ENCODE measurements at places on chromosomes 4 and X.

DNA sequence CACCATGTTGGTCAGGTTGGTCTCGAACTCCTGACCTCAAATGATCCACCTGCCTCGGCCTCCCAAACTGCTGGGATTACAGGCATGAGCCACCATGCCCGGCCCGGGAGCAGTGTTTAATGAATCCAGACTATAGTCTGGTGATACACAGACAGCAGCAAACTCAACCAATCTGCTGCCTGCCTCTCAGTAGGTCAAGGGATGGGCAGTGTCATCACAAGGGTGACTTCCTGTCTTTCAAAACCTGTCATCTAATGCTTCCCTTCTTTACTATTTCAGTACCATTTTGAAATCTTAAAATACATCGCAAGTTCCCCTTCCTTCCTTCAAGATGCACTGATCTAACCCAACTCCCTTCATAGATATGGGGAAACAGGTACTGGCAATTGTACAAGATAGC, 8.4 kb downstream of the RPL39 start:
- DNase-seq = no peak

DNA sequence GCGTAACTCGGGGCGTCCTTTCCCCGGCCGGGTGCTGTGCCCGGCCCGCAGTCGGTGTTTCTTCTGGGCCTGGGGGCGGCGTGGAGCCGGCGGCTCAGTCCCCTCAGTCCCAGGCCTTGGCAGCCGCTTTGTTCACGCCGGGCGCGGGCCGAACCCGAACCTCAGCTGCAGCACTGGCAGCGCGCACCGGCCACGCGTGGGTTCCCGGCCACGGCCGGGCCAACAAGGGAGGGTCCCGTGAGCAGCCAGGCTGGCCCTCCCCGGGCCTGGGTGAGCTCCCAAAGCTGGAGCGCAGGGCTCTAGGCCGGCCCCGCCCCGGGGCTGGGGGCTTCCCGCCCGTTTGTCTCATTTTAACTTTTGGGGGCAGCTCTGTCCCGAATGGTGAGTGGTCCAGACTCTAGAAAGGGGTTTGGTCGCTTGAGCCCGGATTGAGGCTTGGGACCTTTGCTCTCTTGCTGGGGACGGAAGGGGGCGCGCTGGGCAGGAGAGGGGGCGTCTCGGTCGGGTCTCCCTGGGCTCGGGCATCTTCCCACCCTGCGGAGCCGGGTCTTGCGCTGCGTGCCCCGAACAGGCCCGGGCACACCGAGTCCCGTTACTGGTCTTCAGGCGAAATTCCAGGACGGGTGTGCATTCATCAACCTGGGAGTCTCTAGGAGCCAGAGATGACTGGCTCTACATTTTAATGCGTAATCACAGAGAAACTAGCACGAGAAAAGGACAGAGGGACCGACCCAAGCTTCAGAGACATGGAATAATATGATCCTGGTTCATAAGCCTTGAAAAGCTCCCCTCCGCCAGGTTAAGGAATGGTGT, 177.1 kb downstream of the CBR4 start:
- no peak for DNase-seq

DNA sequence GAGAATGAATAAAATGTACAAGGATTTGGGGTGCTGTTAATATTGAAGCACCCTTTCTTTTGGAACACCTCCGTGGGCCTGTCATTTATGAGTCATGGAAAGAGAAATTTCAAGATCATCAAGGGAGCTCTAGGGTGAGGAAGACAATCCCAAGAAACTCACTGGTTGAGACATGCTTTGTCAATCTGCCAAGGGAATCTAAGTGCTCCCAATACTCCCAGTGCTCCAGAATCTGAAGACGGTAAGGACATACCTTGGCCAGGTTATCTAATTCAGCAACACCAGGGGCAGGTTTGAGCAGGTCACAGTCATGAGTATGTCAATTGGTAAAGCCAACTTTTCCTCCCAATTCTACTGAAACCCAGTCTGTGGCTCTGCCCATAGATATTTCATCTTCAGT, 556.4 kb upstream of the CPEB2 start:
- DNase-seq = no peak

GRCh38 chr4:16686195-16686594, 212.2 kb downstream of the LDB2 start:
- no peak for DNase-seq

- no peak for DNase-seq
These were observed 94.9 kb downstream of the ENPP6 start for GRCh38 chr4:184122631-184123408.

DNA sequence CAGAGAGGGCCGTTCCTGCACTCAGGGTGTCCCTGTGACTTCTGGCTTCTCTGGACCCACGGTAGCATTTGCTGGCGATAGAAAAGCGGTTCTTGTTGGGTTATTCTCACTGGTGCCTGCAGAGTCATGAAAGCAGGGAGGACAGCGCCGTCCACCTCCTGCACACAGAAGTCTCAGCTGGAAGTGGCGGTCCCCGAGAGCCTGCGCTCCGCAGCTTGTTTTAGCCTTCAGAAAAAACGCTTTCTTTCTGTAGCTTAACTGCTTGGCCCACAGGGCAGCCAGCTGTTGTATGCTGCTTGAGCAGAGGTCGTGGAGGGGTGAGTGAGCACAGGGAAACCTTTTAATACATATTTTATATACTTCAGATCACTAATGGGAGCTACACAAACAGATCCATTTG, 400.7 kb upstream of the FAT1 start:
- DNase-seq = no peak

DNA sequence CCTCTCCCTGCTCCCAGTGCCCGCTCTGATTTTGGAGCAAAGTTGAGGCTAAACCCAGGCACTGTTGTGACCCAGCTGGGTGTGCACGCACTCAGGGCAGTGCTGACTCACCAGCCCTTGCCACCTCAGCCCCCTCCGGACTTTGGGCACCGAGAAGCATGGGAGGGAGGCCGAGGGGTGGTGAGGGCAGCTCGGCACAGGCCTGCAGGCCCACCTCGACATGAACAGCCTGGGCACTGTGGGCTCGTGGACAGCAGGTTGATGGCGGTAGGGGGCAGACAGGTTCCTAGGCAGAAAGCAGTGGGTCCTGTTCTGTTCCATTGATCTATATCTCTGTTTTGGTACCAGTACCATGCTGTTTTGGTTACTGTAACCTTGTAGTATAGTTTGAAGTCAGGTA, 30.9 kb downstream of the TIGD4 start:
- DNase-seq = no peak

DNA sequence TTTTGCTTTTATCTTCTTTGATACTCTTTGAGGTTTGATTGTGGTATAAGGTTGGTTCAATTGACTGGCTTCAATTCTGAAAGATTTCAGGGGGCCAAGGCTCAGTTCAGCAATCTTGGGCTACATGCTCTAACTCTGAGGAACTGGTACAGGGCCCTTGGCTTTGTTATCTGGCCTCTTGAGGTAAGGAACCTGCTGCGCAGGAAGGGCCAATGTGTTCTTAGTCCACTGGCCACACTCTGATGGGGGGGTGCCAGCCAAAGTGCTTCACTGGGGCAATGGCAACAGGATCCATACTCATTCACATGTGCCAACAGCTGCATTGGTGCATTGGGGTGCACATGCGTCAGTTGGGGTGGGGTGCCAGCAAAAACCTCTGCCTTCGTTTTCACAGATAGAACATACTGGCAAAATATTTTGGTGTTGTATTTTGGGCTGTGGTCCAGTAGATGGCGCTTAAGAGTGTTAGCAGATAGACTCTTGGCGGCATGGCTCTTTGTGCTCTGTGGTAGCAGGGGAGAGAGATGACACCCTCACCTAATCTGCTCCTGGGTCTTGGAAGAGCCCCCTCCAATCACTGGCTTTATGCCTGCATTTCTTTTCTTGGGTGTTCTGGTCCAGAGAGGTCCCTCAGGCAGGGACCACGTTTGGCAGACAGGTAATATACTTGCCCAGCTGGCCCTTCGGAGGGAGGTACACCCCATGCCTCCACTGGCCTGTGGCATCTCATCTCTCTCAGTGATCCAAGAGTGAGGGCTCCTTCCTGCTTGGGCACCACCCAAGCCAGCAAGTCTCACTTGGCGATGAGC, 42.9 kb downstream of the NDST3 start:
- no peak for DNase-seq

DNA sequence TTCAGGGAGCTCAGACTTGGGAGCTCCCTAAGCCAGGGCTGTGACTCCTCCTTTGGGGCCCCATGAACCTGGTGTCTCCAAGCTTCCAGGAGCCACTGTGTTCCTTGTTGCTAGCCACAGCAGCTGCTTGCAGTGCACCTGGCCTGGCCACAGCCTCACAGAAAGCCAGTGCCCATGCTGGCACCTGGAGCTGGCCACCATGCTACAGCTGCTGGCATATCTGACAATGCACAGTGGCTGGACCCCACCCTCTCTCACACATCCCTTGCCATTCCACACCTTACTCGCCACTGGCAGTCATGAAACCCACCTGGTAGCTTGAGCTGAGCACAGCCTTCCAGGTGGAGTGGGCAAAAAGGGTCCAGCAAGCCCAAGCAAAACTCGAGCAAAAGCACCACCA, 441.7 kb downstream of the ARAP2 start:
- no peak for DNase-seq

- no peak for DNase-seq
These were observed at the start of gene SHOX for GRCh38 chrX:630612-631496. TSS of gene SHOX (plus strand) at chrX:630791. CDS start at chrX:630898, 107 bp downstream.

DNA sequence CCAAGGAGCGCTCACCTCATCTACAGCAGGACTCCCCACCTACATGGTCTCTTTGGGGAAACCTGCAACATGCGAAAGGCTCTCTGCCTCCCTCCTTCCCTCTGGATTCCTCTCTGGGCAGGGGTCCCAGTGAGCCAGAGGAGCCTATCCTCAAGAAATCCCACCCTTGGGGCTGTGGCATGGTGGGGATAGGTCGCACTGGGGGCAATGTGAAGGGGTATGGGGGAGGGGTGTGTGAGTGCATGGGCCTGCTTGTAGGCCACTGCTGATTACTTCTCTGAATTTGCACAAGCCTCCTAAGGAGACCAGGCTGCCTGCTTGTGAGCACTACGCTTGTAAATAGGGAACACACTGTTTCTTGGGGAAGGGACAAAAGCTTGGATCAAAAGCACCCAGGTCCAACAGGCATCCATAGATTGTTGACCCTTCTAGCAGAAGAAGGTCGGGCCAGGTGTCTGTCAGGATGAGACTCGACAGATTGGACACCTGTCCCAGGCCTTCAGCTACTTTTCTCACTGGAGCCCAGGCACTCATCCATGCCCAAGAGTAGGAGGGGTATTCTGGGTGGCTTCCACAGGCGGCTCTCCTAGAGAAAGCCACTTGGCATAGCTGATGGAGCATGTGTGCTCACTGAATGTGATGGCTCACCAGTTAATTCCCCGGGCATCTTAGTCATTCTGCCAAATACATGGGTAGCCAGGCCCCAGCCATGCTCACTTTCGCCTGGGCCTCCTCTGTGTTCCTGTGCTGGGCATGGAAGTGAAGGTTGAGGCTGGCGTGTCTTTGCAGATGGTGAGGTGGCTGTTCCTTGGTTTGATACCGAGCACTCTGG, 75.0 kb downstream of the NBDY start:
- DNase-seq = no peak

- no peak for DNase-seq
These were observed 32.4 kb downstream of the SPANXN4 start for GRCh38 chrX:143058120-143058519.

DNA sequence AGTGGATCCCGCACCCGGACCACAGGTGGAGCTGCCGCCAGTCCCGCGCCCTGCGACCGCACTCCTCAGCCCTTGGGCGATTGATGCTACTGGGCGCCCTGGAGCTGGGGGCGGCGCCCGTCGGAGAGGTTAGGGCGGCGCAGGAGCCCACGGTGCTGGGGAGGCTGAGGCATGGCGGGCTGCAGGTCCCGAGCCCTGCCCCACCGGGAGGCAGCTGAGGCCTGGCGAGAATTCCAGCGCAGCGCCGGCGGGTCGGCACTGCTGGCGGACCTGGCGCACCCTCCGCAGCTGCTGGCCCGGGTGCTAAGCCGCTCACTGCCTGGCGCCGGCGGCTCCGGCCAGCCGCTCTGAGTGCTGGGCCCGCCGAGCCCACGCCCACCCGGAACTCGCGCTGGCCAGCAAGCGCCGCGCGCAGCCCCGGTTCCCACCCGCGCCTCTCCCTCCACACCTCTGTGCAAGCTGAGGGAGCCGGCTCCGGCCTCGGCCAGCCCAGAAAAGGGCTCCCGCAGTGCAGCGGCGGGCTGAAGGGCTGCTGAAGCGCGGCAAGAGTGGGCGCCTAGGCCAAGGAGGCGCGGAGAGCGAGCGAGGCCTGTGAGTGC, 1256.5 kb downstream of the STIM2 start:
- DNase-seq = no peak

- DNase-seq = no peak
These were observed 621.8 kb downstream of the TMA16 start for GRCh38 chr4:164116286-164116685.

- DNase-seq = no peak
These were observed 71.8 kb upstream of the NR3C2 start for GRCh38 chr4:148514041-148514440.

DNA sequence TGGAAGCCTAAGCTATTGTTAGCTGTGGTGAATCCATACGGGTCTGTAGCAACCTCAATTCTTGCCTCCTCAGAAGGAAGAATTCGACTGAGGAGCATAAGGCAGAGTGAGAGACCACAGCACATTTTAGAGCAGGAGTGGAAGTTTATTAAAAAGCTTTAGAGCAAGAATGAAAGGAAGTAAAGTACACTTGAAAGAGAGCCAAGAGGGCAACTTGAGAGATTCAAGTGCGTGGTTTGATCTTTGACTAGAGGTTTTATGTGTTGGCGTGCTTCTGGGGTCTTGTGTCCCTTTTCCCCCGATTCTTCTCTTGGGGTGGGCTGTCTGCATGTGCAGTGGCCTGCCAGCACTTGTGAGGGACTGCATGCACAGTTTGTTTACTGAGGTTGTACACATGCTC, 880.6 kb upstream of the INTU start:
- no peak for DNase-seq

GRCh38 chr4:7813674-7814073, 126.0 kb downstream of the AFAP1 start:
- no peak for DNase-seq

DNA sequence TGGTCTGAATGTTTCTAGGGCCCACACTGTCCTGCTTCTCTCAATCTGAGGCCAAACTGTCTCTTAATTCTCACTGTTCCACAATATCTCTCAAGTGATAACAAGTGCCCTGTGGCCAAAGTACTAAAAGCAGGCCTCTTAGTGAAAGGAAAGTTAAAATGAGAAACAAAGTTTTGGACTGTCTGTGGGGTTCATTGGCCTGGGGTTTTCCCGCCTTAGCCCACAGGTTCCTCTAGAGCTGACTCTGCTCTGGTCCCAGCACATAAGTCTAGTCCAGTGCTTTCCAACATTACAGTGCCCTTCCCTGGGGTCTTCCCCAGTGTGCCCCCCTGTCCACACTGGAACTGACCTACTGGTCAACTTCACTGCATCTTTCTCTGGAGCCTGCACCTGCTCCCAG, 6.3 kb downstream of the MAGEB1 start:
- no peak for DNase-seq

GRCh38 chr4:95729596-95729995, 110.3 kb upstream of the PDHA2 start:
- DNase-seq = no peak

GRCh38 chr4:87114245-87115062, 106.0 kb downstream of the KLHL8 start:
- DNase-seq = no peak

DNA sequence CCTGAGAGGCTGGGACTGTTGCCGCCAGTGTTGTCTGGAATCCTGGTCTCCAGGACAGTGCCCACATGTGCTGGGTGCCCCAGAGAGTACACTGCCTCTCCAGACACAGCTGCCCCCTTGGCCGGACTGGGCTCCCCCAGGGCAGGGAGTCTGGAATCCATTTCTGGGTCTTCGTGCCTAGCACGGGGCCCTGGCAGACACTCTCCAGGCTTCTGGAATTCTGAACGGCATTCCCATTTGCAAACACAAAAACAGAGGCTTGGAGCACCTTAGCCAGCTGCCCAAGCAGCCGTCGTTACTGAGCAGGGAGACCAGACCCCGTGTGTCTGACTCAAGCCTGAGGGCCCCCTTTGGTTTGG, 20.8 kb downstream of the HMX1 start:
- no peak for DNase-seq

Data from right renal cortex interstitium (tissue), 3 donors.